ENCODE measurements at places on chromosomes 5 and 9.

DNA sequence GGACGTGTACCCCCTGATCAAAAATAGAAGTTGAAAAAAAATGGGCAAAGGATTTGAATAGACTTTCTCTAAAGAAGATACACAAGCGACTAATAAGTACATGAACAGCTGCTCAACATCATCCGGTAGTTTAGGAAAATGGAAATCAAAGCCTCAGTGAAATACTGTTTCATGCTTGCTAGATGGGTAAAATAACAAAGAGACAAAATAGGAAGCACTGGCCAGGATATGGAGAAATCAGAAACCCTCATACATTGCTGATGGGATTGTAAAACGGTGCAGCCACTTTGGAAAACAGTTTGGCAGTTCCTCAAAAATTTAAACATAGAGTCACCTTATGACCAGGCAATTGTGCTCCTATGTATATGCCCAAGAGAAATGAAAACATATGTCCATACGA, 65.0 kb upstream of the SUB1 start:
- no peak for DNase-seq

- DNase-seq = no peak
Observed at GRCh38 chr9:126378761-126379160, 52.1 kb downstream of the MVB12B start.

- no peak for DNase-seq
Observed at GRCh38 chr5:1667648-1668140, 131.9 kb downstream of the MRPL36 start.

- DNase-seq = no peak
Observed at GRCh38 chr5:12901696-12902095, 997.5 kb upstream of the CTNND2 start.

- no peak for DNase-seq
Observed at GRCh38 chr5:124935065-124935464, 188.6 kb upstream of the ZNF608 start.

DNA sequence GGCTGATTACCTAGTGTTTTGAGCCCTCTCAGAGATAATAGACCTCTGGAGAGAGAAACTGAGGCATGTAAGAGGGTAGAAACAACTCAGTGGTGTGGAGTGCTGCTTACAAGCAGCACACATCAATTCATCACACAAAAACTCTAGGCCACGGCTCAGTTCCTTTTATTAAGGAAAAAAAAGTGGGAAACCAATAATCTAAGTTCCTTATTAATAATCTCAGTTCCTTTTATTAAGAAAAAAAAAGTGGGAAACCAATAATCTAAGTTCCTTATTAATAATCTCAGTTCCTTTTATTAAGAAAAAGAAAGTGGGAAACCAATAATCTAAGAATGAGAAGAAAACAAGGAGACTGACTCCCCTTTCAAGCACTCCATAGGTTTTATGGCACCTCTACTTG, 28.0 kb downstream of the TXNDC8 start:
- DNase-seq = no peak

DNA sequence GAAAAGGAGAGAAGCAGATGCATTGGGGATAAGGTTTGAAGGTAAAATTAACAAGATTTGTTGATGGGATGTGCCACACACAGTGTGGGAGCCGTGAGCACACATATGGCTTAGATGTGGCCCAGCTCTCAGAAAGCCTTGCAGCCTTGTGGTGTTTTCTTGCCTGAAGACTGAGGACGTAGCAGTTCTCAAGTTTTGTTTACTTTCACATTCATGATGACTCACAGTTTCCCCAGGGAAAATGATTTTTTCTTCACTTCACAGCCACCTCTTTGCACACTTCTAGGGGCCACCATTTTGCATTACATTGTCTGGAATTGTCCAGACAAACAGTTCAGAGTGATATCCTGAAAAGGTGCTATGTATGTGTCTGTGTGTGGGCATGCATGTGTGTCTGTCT, 126.2 kb downstream of the BASP1 start:
- DNase-seq = no peak

GRCh38 chr9:116450378-116451139, 236.5 kb upstream of the TRIM32 start:
- DNase-seq = no peak

GRCh38 chr5:89255845-89256463, 373.0 kb upstream of the MEF2C start:
- DNase-seq = no peak

GRCh38 chr5:181207214-181207959, 2.4 kb upstream of the TRIM7 start:
- peak; percentile 66 for DNase-seq

GRCh38 chr9:127913682-127914081, 3.2 kb downstream of the ST6GALNAC4 start:
- no peak for DNase-seq

- no peak for DNase-seq
Observed at GRCh38 chr5:14172149-14172795, 29.1 kb downstream of the TRIO start.

GRCh38 chr5:16497546-16497945, 31.9 kb upstream of the ZNF622 start:
- no peak for DNase-seq

GRCh38 chr5:170562875-170563228, 59.0 kb downstream of the KCNIP1 start:
- DNase-seq = no peak

DNA sequence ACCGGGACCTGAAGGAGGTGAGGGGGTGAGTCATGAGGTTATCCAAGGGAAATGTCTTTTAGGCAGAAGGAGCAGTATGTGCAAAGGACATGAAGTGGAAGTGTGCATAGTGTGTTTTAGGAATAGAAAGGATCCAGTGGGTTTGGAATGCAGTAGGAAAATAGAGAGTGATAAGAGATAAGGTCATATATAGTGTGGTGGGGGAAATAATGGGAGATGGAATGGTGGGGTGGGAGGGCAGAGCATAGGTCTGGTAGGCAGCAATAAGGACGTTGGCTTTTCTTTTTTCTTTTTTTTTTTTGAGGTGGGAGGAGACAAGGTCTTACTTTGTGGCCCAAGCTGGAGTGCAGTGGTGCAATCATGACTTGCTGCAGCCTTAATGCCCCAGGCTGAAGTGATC, 17.8 kb downstream of the SNX24 start:
- DNase-seq = no peak

DNA sequence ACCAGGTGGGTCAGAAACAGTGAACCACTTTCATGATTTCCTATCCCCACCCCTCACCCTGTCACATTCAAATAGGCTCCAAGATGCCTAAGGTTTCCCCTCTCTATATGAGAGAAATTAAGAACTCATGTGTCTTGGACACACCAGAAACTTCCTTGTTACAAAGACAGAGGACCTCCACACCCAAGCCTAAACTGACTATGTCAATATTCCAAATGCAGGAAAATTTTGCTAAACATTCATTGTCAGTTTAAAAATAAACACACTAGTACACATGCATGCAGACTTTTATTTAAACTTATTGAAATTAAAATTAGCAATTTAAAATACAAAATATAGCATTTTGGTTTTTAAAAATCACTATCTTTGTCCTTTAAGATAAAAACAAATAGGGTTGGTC, 26.2 kb downstream of the SKIC3 start:
- DNase-seq = no peak

- no peak for DNase-seq
Observed at GRCh38 chr5:38569180-38569579, 12.7 kb upstream of the LIFR start.

- no peak for DNase-seq
Observed at GRCh38 chr9:3646226-3646625, 120.4 kb upstream of the RFX3 start.

- DNase-seq = no peak
Observed at GRCh38 chr5:67335426-67335825, 138.8 kb upstream of the CD180 start.

GRCh38 chr9:72551306-72551705, 29.9 kb downstream of the TMC1 start:
- DNase-seq = no peak

DNA sequence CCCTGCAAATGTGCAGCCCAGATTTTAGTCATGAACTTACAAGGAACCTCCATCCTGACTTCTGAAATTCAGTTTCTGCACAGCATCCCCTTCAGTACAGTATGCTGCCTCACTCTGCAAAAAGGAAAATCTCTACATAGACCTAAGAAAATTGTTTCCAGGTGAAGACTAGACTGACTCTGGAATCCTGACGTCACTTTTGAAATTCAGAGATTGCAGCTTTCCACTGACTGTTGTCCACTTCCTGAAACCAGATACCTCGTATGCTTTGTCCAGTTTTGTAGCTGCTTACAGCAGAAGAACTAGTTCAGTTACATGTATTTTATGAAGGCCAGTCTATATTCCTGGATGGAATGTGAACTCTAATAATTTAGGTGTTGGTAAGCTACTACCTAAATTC, 629.3 kb upstream of the ST8SIA4 start:
- DNase-seq = no peak

GRCh38 chr9:129006328-129007034, 21.6 kb downstream of the SH3GLB2 start:
- peak; percentile 39 for DNase-seq

- DNase-seq = no peak
Observed at GRCh38 chr5:142860270-142860669, 90.1 kb downstream of the ARHGAP26 start.

- DNase-seq = no peak
Observed at GRCh38 chr5:58622936-58623871, 40.3 kb downstream of the RAB3C start.

GRCh38 chr5:139651043-139651834, 3.1 kb downstream of the CXXC5 start:
- DNase-seq = no peak

GRCh38 chr9:129885018-129885669, 49.9 kb downstream of the USP20 start:
- peak; percentile 30 for DNase-seq

GRCh38 chr5:6803981-6804550, 90.8 kb downstream of the TENT4A start:
- no peak for DNase-seq

GRCh38 chr9:38066914-38067858, 1.8 kb downstream of the SHB start:
- peak; percentile 9 for DNase-seq

- DNase-seq = no peak
Observed at GRCh38 chr5:36436306-36436705, 134.6 kb upstream of the RANBP3L start.

DNA sequence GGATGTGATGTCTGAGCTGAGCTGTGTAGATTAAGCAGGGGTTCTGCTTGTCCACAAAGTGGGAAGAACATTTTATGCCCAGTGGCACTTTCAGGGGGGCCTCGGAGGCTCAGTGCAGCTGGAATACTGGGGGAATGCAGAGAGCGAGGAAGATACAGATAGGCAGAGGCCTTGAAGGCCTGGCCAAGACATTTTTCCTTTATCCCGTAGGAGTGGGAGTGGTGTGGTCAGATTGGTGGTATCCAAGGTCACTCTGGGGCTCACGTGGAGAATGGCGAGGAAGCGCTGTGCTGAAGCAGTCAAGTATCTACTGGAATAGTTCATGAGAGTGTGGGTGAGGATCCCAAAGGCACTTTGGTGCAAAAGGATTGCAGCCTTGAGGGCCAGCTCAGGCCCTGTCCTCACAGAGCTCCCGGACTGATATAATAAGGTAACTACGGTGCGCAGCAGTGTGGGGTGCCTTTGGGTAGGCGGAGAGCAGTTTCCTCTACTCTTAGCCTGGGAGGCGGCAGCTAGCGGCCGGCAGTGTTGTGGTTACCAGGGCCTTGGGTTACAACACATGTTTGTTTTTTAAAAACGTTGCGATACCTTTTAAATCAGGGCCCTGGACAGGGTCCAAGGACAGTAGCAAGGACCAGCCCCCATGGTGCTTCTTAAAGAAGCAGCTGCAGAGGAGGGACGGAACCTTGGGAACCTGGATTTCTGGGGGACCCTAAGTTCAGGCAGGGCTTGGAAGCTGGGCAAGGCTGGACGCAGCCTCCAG, 10.8 kb upstream of the CCDC69 start:
- no peak for DNase-seq

DNA sequence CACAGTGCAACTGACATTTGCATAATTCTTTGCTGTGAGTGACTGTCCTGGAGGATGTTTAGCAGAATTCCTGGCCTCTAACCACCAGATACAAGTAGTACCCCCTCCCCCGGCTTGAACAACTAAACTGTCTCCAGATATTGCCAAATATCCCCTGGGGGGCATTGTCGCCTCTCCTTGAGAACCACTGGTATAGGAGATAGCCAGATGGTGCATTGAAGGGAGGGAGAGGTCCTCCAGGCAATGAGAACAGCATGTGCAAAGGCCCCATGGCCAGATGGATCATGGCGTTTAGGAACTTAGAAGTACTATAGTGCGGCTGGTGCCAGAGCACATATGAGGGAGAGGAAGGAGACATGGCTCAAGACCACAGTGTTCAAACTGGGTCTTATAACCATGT, 18.9 kb upstream of the ORM1 start:
- DNase-seq = no peak

GRCh38 chr9:131334629-131335367, 45.3 kb downstream of the PLPP7 start:
- no peak for DNase-seq

- no peak for DNase-seq
Observed at GRCh38 chr9:126927419-126927818, 12.8 kb downstream of the RALGPS1 start.

DNA sequence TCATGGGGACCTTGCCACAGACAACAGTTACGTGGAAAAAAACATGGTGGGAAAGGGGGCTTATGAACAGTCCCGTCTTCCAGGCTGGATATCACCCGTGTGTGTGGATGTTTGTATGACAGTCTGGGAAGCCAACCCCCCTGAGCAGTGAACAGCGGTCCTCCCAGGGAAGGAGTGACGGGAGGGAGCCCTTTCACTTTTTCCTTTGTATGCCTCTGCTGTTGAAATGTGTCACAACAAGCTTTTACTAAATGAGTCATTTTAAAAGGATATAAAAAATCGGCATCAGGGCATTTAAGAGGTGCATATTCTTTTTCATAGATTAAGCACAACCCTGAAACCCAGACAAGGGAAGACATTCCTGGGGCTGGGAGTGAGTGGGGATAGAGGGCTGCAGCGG, 5.1 kb downstream of the MYMK start:
- no peak for DNase-seq

- DNase-seq = no peak
Observed at GRCh38 chr5:4734348-4734747, 405.8 kb upstream of the ADAMTS16 start.

Measured in activated CD4-positive, alpha-beta T cell treated with anti-CD3 and anti-CD28 coated beads, Interleukin-2, amount 50 U/mL, for 1 hour (primary cell).